ENCODE measurements at places on chromosomes 3 and 15.
A peak's percentile ranks its signal among the peaks of the same experiment; 100 is the strongest.

- H3K4me3 ChIP-seq, result no peak overlapping the region
- H3K27me3 ChIP-seq, result no peaks in the 10 kb centered on the region
- DNase-seq, result no peak
- H3K36me3 ChIP-seq, result no peaks in the 10 kb centered on the region
- no peak overlapping the region for H3K27ac ChIP-seq
Observed at GRCh38 chr3:189001559-189001958, 170.2 kb upstream of the TPRG1 start.

- no peak for DNase-seq
- no peaks in the 10 kb centered on the region for H3K36me3 ChIP-seq
- no peak overlapping the region for H3K4me3 ChIP-seq
- H3K27me3 ChIP-seq, result no peaks in the 10 kb centered on the region
- H3K27ac ChIP-seq, result no peak overlapping the region
Observed at GRCh38 chr3:124243177-124243859, 251.4 kb upstream of the ROPN1 start.

DNA sequence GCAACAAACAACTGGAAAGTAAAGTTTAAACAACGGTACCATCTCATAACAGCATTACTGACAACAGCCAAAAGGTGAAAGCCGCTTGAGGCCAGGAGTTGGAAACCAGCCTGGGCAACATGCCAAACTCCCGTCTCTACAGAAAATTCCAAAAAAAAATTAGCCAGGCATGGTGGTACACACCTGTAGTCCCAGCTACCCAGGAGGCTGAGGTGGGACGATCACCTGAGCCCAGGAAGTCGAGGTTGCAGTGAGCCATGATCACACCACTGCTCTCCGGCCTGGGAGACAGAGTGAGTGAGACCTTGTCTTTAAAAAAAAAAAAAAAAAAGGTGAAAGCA, 4.4 kb downstream of the TNK2 start:
- peaks cover 22% of the 10 kb centered on the region for H3K4me1 ChIP-seq
- H3K4me3 ChIP-seq, result no peak overlapping the region
- no peaks in the 10 kb centered on the region for H3K27me3 ChIP-seq

GRCh38 chr3:28575100-28575745, 226.6 kb upstream of the AZI2 start:
- H3K27me3 ChIP-seq, result peaks cover 8% of the 10 kb centered on the region
- no peak for DNase-seq
- no peaks in the 10 kb centered on the region for H3K4me1 ChIP-seq
- H3K4me3 ChIP-seq, result no peak overlapping the region
- H3K36me3 ChIP-seq, result no peaks in the 10 kb centered on the region

- no peaks in the 10 kb centered on the region for H3K4me1 ChIP-seq
- no peaks in the 10 kb centered on the region for H3K27me3 ChIP-seq
- no peak for DNase-seq
Observed at GRCh38 chr15:70060214-70060992, 37.3 kb downstream of the TLE3 start.

- H3K36me3 ChIP-seq, result no peaks in the 10 kb centered on the region
- no peak for DNase-seq
- H3K27me3 ChIP-seq, result no peaks in the 10 kb centered on the region
- no peak overlapping the region for H3K27ac ChIP-seq
Observed at GRCh38 chr3:8621872-8622271, 22.7 kb downstream of the SSUH2 start.

DNA sequence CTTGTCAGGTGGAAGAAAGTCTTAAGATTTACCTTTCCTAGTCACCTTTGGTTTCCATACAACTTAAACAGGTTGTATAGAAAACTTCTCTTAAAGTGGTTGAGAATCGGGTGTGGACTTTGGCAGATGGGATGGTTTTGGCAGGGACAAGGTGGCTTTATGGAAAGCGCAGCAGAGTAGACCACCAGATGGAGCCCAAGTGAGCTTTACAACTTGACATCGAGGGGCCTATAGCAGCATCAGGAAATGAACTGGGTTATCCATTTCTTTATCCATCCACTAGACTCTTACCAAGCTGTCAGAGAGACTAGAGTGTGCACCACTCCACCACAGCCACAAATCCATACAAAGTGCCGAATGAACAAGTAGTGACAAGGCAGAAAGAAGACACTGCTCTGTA, 85.3 kb upstream of the MBNL1 start:
- no peak overlapping the region for H3K27ac ChIP-seq
- H3K4me1 ChIP-seq, result peaks cover 34% of the 10 kb centered on the region
- DNase-seq, result peak; percentile 55
- H3K27me3 ChIP-seq, result no peaks in the 10 kb centered on the region
